ENCODE measurements at places on chromosomes 2 and 18.

GRCh38 chr18:36511791-36512352 is 214.4 kb downstream of the FHOD3 start:
- H3K4me3 ChIP-seq = no peak overlapping the region
- no peak for DNase-seq
- H3K27me3 ChIP-seq = no peaks in the 10 kb centered on the region
- peaks cover 3% of the 10 kb centered on the region for H3K4me1 ChIP-seq

DNA sequence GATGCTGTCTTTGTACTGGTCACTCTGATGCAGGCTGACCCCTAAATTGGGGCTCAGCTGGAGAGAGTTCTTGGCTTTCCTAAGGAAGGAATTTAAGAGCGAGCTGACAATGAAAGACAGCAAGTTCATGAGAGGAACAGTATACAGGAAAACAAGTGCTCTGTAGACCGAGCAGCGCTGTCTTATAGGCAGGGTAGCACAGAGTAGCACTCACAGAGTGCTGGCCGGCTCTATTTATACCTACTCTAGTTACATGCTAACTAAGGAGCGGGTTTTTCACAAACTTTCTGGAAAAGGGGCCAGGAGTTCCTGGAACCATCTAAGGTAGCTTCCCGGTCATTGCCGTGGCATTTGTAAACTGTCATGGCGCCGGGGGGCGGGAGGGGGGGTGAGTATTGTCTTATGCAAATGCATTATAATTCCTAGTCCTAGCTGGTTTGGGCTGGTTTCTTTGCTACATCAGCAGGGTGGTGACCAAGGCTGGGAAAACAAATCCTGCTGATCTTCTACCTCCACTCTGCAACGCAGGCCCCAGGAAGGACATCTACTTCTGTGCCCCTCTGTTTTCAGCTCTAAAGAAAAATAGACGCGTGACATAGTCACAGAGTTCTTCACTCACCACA is 31.6 kb upstream of the MAP3K20 start:
- H3K27ac ChIP-seq = no peak overlapping the region
- no peaks in the 10 kb centered on the region for H3K27me3 ChIP-seq
- DNase-seq = no peak
- peaks cover 2% of the 10 kb centered on the region for H3K4me1 ChIP-seq

DNA sequence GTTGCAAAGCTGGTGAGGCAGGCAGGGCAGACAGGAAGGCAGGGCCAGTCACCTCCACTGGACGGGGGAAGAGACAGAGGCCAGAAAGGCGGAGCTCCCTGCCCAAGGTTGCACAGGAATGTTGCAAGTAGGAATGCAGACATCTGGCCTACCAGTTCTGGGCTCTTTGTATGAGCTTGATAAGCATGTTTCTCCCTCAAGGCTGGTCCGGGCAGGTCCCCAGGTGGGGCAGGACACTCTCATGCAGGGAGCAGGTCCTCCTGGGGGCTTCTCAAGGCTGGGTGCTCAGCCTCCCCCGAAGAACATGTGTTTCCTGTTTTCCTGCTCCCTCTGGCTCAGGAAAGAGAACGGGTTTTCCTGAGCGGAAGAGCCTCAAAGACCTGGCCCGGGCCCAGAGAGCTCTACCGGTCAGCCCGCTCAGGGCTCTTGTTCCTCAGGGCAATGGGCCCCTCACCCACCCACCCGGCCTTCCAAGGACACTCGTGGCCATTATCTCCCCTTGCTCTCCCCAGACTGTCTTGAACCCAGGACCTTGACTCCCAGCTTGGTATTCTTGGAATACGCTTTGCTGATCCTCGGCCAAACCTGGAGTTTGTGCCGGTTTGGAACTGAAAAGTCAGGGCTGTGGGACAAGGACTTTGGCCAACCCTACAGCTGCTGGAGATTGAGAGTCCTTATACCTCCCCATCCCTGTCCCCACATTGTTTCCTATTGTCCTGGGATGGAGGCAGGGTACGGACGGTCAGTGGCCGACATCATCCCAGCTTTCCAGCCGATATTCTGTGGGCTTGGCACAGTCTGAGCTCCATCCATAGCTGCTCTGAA is 87.7 kb upstream of the HAAO start:
- no peak for DNase-seq
- no peaks in the 10 kb centered on the region for H3K27me3 ChIP-seq
- H3K4me3 ChIP-seq = no peak overlapping the region
- no peaks in the 10 kb centered on the region for H3K4me1 ChIP-seq
- H3K27ac ChIP-seq = no peak overlapping the region
- no peaks in the 10 kb centered on the region for H3K36me3 ChIP-seq

GRCh38 chr2:182316950-182317349 is 109.9 kb downstream of the PDE1A start:
- H3K36me3 ChIP-seq = no peaks in the 10 kb centered on the region
- H3K4me3 ChIP-seq = no peak overlapping the region
- DNase-seq = no peak
- H3K27ac ChIP-seq = no peak overlapping the region

- no peak overlapping the region for H3K4me3 ChIP-seq
- H3K4me1 ChIP-seq = no peaks in the 10 kb centered on the region
- no peak for DNase-seq
- no peaks in the 10 kb centered on the region for H3K36me3 ChIP-seq
These were observed 158.4 kb downstream of the ATP9B start for GRCh38 chr18:79227621-79228020.

DNA sequence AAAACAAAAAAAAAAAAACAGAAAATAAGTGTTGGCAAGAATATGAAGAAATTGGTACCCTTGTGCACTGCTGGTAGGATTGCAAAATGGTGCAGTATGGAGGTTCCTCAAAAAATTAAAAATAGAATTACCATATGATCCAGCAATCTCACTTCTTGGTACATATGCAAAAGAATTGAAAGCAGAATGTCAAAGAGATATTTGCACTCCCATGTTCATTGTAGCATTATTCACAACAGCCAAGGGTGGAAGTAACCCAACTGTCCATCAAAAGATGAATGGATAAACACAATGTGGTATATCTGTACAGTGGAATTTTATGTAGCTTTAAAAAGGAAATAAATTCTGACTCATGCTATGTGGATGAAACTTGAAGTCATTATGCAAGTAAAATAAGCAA is 72.8 kb upstream of the POU3F3 start:
- DNase-seq = no peak
- H3K4me1 ChIP-seq = no peaks in the 10 kb centered on the region
- H3K27me3 ChIP-seq = no peaks in the 10 kb centered on the region
- no peak overlapping the region for H3K27ac ChIP-seq
- H3K36me3 ChIP-seq = no peaks in the 10 kb centered on the region

- H3K27me3 ChIP-seq = no peaks in the 10 kb centered on the region
- no peak overlapping the region for H3K4me3 ChIP-seq
- no peak overlapping the region for H3K27ac ChIP-seq
- DNase-seq = no peak
- no peaks in the 10 kb centered on the region for H3K36me3 ChIP-seq
These were observed 383.7 kb downstream of the XIRP2 start for GRCh38 chr2:167271932-167272331.

GRCh38 chr2:196142825-196143224 is 28.6 kb downstream of the STK17B start:
- H3K27ac ChIP-seq = no peak overlapping the region
- H3K4me3 ChIP-seq = no peak overlapping the region
- H3K36me3 ChIP-seq = peaks cover 4% of the 10 kb centered on the region
- no peaks in the 10 kb centered on the region for H3K4me1 ChIP-seq
- no peak for DNase-seq
- no peaks in the 10 kb centered on the region for H3K27me3 ChIP-seq

GRCh38 chr2:80515964-80516363 is 211.4 kb upstream of the LRRTM1 start:
- no peak overlapping the region for H3K27ac ChIP-seq
- H3K27me3 ChIP-seq = no peaks in the 10 kb centered on the region
- DNase-seq = no peak
- peaks cover 4% of the 10 kb centered on the region for H3K4me1 ChIP-seq
- no peaks in the 10 kb centered on the region for H3K36me3 ChIP-seq
- H3K4me3 ChIP-seq = no peak overlapping the region

DNA sequence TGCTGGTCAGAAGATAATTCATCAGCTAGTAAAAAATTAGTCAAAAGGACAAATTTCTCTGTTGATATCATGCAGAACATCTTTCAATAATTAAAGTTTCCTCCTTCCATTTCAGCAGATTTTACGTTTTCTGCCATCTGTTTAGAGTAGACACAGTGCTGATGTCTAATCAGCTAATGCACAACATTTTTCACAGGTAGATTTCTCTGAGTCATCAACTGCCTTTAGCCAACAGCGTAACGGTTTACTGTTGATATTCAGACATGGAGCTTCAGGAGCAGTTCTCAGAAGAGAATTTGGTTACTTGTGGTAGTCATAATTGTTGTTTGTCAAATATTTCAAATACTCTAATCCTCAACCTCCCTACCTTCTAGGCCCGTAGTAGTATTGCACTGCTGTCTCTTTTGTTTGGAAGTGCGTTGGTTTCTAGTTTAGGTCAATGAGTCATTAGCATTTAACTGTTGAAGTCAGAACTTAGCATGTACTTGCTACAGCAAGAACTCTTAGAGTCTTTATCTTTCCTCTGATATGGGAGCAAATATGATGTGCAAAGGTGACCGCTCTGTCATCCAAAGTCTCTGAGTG is 86.8 kb upstream of the TFPI start:
- H3K36me3 ChIP-seq = no peaks in the 10 kb centered on the region
- H3K27ac ChIP-seq = no peak overlapping the region
- H3K27me3 ChIP-seq = no peaks in the 10 kb centered on the region
- no peak for DNase-seq
- no peaks in the 10 kb centered on the region for H3K4me1 ChIP-seq

Measured in neuronal stem cell (in vitro differentiated cells).